Stomach (tissue), 19 donors: ENCODE measurements at places on chromosomes 16 and 17.
A peak's percentile ranks its signal among the peaks of the same experiment; 100 is the strongest.

- no peak for DNase-seq
Measured at GRCh38 chr17:61619953-61620352, 28.9 kb upstream of the NACA2 start.

DNA sequence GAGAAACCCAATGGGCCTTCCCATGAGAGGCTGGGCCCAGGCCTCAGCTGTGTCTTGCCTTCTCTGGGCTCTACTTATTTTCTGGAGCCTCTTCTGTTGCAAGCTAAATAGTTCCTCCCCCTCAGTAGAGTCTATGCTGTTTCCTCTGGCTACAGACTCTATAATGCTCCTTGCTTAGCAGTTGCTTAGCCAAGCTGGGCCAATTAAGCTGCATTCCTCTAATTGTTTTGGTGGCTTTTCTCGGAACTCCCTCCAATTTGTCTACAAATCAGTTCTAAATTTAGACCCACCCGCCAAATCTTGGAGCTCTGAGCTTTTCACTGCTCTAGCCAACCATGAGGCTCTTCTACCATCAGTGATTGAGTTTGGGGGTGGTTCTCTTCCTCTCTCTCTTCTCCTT lies 302.7 kb upstream of the ASIC2 start:
- DNase-seq: no peak

DNA sequence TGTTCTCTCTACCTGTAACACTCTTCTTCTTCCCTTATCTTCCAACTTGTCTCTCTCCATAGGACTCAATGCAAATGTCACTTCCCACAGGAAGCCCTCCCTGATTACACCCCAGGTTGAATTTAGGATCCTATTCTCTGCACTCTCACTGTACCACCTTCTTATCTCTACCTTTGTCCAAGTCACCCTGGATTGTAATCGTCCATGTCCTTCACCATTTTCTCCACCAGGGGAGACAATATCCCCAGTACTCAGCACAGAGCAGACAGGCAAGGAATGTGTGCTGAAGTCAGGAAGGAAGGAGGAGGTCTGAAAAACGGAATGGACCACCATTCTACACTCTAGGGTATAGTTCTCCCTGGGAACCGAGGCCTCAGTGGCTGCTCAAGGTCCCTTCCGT lies 14.2 kb downstream of the C16orf82 start:
- DNase-seq: no peak

DNA sequence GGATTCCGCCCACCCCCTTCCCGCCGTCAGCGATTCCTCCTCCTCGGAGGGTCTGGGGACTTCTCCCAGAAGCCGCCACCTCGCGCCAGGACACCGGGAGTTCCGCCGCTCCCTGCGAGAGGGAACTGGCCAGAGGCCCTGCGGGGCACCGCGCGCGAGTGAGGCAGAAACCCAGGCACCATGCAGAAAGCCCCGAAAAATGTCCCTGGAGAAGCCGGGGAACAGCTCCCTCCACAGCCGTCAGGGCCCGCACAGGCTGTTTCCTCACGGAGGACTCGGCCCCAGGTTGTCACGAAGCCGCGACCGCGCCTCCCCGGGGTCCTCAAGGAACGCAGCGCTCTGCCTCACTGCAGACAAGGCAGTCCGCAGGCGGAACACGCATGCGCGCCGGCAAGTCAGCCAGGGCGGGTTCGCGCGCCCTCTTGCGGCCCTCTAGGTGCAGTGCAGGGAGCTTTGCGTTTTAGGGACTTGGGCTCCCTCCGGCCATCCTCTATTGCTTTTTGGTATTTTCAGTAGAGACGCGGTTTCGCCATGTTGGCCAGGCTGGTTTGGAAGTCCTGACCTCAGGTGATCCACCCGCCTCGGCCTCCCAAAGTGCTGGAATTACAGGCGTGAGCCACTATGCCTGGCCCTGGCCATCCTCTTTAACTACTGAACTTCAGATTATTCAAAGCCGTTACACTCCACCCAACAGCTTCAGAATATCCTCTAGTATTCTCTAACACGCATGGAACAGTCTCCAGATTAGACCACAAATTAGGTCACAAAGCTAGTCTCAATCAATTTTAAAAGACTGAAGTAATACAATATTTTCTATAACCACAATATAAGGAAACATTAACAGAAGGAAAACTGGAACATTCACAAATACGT lies 20.3 kb upstream of the ZNF287 start:
- peak; percentile 94 for DNase-seq

DNA sequence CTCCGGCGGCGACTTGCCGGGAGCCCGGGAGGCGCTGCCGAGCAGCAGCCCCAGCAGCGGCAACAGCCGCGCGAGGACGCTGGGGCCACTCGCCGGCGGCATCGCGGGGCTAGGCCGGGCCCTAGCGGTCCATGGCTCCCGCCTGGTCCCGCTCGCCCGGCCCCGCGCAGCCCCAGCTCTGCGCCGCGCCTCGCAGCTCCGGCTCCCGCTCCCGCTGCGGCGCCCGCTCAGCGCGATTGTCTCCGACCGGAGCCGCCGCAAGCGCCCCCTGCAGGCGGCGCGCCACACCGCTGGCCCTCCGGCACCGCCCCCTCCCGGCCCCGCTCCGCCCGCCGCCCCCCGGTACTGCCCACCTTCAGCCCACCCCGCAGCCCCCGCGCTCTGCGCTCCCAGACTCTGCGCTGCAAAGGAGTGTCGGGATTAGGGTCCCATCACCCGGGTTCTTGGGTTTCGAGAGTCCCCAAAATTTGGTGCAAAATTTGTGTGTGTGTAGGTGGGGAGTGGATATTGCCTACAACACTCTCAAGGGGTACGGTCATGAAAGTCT lies at the start of gene FAM171A2:
TSS of gene FAM171A2 (minus strand) at position 241 of the 547 bp plus-strand sequence. CDS start at position 102, 139 bp downstream.
- peak; percentile 62 for DNase-seq

DNA sequence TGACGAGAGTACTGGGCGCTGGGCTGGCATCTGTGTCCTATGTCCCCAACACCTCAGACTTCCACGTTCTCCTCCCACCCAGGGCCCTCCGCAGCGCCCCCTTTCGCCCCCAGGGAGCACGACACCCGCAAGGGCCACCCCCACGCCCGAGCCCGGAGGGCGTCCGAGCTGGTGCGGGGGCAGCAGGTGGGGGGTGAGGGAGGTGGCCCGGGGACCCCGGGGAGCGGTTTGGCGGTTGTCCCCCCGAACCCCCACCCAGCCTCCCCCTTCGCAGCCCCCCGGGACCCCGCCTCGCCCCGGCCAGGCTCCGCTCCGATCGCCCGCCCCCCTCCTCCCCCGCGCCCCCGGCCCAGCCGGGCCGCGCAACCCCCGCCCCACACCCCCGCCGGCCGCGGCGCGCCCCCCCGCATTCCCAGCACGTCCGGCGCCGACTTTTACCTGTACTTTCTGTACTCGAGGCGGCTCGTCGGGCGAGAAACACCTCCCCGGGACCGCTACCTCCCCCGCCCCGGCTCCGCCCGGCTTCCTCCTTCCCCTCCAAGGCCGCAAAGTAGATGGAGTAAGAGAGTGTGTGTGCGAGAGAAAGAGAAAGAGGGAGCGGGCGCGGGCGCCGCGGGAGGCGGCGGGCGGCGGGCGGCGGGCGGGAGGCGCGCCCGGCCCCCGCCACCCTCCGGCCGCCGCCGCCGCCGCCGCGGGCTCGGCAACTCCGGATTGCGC lies 901 bp downstream of the CDYL2 start:
- peak; percentile 65 for DNase-seq

DNA sequence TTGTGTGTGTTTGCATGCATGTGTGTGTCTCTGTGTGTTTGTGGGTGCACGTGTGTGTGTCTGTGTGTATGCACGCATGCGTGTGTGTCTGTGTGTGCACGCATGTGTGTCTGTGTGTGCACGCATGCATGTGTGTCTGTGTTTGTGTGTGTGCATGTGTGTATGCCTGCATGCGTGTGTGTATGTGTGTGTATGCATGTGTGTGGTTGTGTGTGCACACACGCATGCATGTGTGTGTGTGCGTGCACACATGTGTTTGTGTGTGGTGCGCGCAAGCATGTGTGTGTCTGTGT lies 239.9 kb upstream of the TNRC6C start:
- DNase-seq: no peak

GRCh38 chr17:60618854-60619526 lies 19.0 kb downstream of the PPM1D start:
- no peak for DNase-seq

- DNase-seq: no peak
Measured at GRCh38 chr16:79867425-79867997, 267.0 kb upstream of the MAF start.

DNA sequence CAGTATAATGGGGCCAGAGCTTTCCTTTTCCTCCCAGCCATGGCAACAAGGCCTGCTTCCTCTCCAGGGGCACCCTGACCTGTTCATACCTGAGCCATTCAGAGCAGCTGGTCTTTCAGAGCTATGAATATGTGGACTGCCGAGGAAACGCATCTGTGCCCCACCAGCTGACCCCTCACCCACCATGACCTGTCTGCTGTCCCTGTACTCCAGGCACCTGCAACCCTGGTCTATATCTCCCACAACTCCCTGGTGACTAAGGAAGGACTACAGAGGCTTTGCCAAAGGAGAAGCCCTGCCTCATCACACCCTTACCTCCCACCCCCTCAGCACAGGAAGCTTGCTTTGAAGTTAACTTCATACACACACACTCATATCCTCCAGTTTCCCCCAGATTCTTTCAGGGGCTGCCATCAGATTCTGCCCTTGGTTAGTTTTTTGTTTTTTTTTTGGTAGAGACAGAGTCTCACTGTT lies 6.0 kb downstream of the TMEM106A start:
- DNase-seq: no peak

GRCh38 chr17:74888469-74888868 lies 5.0 kb downstream of the FADS6 start:
- DNase-seq: no peak

DNA sequence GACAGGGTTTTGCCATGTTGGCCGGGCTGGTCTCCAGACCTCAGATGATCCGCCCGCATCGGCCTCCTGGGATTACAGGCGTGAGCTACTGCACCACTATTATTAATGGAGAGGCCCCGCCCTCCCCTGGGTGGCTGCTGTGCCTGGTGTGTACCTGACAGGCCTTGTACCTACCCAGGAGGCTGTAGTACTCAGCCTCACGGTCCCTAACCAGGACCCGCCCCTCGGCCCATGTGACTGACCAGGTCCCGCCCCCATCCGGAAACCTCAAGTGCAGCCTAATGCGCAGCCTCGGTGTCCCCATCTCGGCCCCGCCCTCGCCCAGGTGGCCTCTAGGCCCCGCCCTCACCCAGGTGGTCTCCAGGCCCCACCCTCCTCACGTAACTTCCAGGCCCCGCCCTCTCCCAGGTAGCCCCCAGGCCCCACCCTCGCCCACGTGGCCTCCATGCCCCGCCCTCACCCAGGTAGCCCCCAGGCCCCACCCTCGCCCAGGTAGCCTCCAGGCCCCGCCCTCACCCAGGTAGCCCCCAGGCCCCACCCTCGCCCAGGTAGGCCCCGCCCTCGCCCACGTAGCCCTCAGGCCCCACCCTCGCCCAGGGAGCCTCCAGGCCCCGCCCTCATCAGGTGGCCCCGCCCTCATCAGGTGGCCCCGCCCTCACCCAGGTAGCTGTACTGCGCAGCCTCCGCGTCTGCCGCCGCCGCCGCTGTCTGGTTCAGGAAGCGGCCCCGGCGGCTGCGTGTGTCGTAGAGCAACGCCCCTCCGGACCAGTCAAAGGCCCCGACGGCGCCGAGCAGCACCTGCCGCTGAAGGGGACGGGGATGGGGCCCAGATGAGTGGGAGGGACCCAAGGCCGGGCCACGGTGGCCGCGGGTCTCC lies 31.0 kb downstream of the HASPIN start:
- DNase-seq: peak; percentile 97

DNA sequence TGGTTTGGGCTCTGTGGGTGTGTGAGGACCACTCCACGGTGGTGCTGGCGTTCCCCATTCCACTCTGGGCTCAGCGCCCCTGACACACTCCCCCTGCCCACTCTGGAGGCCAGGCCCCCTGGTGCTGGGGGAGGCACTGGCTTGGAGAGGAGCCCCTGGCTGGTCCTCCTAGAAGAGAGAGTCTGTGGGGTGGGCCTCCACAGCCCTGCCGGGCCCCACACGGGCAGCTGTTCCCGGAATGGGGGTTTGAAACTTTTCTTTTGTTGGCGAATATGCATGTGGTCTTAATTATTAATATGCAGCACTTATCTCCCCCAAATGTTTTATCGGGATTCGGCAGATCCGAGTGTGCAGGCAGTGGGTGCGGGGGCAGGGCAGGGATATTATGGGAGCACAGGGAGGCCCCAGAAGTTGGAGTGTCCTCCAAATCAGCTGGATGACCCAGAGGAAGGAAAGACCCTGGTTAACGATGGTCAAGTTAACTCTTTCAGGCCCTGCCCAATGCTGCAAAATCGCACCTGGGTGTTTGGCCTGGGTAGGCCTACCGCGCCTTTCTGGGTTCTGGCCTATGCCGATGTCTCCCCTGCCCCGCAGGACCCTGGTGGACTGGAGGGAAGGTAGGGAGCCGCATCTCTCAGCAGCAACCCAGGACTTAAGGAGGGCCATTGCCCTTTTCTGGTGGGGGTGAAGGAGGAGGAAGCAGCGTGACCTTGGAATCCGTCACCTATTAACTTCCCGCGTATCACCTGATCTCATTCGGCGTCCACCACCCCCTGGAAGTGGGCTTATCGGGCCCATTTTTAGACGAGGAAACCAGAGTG lies 36.0 kb downstream of the TMEM235 start:
- no peak for DNase-seq

DNA sequence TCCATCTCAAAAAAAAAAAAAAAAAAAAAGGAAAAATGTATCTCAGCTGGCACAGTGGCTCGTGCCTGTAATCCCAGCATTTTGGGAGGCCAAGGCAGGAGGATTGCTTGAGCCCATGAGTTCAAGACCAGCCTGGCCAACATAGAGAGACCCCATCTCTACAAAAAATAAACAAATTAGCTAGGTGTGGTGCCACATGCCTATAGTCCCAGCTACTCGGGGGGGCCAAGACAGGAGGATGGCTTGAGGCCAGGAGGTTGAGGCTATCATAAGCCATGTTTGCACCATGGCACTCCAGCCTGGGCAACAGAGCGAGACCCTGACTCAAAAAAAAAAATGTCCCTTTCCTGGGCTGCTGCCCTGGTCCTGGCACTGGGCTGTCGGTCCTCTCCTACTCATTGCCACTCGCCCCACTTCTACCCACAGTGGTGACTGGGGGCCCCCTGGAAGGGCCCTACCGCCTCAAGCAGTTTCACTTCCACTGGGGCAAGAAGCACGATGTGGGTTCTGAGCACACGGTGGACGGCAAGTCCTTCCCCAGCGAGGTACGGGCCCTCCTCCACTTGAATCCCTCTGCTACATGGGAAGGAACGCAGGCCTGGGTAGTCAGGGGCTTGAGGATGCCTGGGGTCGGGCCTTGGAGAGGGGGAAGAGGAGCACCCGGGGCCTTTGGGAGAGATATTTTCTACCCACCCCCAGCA lies 6.1 kb downstream of the CA7 start:
- DNase-seq: no peak

GRCh38 chr17:82021107-82021899 lies 1.4 kb downstream of the CENPX start:
- peak; percentile 81 for DNase-seq

- peak; percentile 47 for DNase-seq
Measured at GRCh38 chr16:84449156-84450140, 55.0 kb downstream of the MEAK7 start.

- no peak for DNase-seq
Measured at GRCh38 chr17:37062021-37062420, 113.3 kb downstream of the AATF start.

GRCh38 chr17:41578971-41579370 lies 7.1 kb upstream of the KRT9 start:
- no peak for DNase-seq
